ENCODE measurements at places on chromosomes 2 and 18.

- DNase-seq = no peak
Observed at GRCh38 chr2:57878866-57879210, 167.8 kb upstream of the VRK2 start.

DNA sequence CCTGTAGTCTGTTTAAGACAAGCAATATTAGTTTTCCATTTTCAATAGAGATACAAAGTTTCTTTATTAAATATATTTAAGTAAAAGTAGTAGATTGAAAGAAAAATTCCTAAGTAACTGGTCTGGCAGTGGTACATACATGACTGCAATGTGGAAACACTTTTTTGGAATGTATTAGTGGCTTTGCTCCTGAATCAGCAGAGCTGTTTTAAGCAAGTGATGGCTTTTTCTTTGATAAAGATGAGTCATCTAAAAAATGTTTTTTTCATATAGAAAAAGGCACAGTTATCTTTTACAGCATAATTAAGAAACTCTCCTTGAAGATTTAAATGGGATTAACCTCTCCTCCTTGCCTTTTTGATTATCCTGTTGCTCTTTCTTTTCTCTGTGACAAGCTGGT is 34.9 kb downstream of the KDM3A start:
- DNase-seq = no peak

- DNase-seq = no peak
Observed at GRCh38 chr18:48571639-48572384, 33.0 kb downstream of the CTIF start.

GRCh38 chr2:58293056-58293455 is 51.9 kb upstream of the FANCL start:
- no peak for DNase-seq

DNA sequence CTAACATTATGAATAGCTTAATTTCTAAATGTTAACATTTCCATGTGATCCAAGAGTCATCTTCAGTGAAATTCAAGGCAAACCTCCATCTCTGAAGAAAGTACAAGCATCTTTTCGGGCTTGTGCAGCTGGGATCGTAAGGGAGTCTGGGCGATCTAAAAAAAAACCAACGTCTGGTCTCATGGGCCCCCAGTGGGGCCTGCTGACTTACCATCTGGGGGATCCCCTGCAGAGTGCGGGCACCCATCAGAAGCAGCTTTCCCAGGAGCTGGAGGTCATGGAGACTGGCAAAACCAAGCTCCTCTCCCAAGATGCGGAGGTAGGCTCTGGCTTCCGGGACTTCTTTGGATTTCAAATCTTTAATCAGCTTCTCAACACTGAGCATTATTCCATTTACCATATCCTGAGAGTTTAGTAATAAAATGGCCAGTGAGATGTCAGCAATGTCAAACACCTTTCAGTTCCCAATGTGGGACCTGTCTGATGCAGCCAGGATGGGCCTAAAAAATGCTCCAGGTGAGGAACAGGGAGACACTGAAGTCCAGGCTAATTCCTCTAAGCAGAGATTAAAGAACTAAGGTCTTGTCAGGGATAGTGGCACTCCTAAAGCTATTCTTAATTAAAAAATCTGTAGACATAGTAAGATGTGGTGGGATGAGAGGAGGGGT is 19.0 kb downstream of the APOB start:
- no peak for DNase-seq

DNA sequence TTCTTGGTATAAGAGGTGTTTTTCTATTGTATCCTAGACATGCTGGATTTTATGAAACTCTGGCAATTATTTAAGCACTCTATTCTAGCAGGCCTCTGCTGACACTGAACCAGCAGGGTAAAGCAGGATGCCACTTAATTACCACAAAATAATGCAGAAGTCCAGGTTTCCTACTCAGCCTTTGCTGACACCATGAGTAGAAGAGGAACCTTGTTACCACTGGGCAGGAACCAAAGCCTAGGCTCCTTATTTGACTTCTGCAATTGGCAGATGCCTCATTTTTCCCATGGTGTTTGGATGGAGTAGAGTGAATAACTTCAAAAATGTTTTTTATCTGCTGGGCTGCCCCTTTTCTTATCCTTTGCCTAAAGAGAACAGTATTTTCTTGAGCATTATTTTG is 60.8 kb downstream of the THNSL2 start:
- DNase-seq = no peak

- peak; percentile 43 for DNase-seq
Observed at GRCh38 chr18:7452331-7452730, 114.8 kb upstream of the PTPRM start.

- no peak for DNase-seq
Observed at GRCh38 chr2:84878896-84879583, 1.8 kb downstream of the TRABD2A start.

GRCh38 chr2:15142069-15142689 is 419.0 kb downstream of the NBAS start:
- no peak for DNase-seq

GRCh38 chr2:90645-91312 is 44.5 kb upstream of the FAM110C start:
- DNase-seq = no peak

DNA sequence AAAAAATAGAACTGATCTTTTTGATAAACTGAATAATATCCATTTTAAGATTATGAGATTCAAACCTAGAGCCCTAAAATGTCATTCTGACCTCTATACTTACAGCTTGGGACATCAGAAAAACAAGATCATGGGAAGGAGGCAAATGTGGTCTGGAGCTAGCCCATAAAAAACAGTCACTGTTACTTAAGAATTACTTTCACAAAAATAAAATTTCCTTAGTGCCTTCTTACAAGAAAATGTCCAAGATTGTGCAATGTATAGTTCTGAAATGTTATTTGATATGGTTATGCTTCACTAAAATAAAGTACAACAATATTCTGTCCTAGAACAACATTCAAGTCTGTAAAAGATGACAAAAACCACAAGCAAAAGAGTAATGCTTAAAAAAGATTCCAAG is 247.6 kb downstream of the DYM start:
- DNase-seq = no peak

DNA sequence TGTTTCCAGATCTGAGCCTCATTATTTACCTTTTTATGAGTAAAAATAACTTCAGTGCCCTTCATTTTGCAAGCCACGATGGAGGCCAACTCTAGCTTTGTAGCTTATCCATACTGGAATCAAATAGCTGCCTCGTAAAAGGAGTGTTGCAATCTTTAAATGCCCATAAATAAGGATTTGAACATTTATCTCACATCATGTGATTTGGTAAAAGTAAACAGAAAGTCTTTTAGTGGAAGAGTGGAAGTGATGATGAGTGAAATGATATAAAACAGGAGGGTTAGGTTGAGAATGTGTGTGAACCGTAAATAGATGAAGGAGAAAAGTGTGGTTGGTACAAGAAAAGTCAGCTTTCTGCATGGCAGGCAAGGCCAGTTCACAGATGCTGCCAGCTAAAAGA is 348.9 kb downstream of the OSR1 start:
- DNase-seq = no peak

DNA sequence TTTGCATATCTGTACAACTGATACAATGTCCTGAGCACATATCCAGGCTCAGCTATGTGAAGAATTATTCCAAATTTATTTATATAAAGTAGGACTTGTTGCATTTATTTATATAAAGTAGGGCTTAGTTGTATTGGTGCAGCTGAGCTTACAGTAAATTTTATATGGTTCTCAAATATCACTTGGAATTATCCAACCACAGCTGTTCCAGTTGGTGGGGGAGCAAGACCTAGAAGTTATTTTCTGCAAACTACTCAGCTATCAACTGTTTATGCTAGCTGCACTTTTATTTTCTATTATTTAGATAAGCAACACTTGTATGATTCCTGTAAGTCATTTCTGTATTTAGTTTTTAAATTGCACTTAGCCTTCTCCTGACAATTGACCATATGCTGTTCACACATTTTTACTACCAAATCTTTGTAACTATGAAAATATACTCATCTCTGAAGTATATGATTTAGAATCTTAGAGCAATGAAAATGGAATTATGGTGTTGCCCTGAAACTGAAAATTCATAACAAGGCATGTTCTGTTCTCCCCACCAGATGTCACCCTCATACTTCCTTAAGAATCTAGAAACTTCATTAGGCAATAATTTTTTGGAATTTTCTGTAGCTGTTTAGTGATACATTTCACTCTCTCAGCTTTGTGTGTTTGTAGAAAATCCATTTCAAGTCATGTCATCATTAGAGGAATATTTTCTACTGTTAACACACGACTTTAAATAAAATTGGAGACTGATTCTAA is 157.0 kb upstream of the CBLN2 start:
- DNase-seq = peak; percentile 18

GRCh38 chr2:234292205-234292961 is 204.5 kb downstream of the ARL4C start:
- no peak for DNase-seq

- peak; percentile 44 for DNase-seq
Observed at GRCh38 chr2:119223521-119224390, at the start of gene STEAP3. STEAP3 (plus strand) TSS chr2:119223834; CDS start chr2:119231013, 7,179 bp downstream.

- no peak for DNase-seq
Observed at GRCh38 chr18:22423878-22424564, 6.3 kb upstream of the CTAGE1 start.

DNA sequence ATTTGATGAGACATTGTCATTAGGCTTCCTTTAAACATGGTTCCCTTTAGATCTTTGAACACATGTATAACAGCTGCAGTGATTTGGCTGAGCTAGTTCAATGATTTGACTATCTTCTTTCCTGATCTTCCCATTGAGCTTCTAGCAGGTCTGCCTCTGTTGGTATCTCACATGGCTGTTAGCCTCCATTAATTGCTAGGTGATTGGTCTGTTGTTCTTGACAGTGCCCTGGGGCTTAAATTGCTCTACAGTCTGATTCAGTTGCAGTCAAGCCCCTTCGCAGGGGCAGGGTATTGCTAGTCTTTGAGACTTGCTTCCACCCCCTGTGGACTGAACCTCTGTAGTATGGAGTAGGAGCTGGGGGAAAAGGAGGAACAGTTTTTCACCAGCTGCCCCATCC is 24.1 kb downstream of the SKA1 start:
- DNase-seq = no peak
